Astrocyte (in vitro differentiated cells and primary cell): ENCODE measurements at places on chromosomes 12 and 14. TPM values are rescaled to one million over a fixed set of nuclear protein-coding genes. Genes with fewer than 3 reads are reported as not detected.

The MYH6 gene
- not detected in 2 replicates for total RNA-seq

DNA sequence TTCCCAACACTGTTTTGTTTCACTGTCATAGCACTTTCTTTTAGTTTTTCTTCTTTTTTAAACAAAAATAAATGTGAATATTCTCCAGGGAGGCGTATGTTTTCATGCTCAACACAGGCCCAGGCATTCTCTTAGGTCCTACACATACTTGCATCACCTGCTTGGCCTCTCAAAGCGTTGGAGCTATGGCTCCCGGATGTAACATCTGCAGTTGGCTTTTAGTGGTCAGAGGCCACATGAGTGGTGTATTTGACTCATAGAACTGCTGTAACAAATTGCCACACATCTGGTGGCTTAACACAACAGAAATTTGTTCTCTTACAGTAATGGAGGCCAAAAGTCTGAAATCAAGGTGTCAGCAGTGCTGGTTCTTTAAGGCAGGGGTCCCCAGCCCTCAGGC, 44.6 kb upstream of the VRK1 start:
- DNase-seq: no peak

DNA sequence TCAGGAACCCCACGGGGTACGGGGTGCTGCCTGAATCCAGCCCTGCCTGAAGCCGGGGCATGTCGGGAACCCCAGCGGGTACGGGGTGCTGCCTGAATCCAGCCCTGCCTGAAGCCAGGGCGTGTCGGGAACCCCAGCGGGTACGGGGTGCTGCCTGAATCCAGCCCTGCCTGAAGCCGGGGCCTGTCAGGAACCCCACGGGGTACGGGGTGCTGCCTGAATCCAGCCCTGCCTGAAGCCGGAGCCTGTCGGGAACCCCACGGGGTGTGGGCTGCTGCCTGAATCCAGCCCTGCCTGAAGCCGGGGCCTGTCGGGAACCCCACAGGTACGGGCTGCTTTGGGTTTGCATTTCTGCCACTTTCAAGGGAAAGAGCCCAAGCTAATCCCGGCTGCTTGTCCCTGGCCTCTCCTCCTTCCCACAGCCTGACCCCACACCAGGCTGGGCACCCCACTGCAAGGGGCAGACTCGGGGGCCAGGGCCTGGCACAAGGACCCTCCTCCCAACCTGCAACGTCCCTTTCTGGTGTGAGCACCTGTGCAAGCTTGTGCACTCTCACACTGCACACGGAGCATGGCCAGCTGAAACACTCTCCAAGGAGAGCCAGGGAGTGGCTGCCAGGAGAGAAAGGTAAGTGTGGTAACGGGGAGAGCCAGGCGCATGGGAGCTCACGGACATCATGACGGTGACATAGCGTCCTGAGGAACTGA, 5.6 kb upstream of the FBRSL1 start:
- no peak for DNase-seq

- DNase-seq: no peak
Measured at GRCh38 chr14:72111911-72112310, 179.7 kb downstream of the RGS6 start.

DNA sequence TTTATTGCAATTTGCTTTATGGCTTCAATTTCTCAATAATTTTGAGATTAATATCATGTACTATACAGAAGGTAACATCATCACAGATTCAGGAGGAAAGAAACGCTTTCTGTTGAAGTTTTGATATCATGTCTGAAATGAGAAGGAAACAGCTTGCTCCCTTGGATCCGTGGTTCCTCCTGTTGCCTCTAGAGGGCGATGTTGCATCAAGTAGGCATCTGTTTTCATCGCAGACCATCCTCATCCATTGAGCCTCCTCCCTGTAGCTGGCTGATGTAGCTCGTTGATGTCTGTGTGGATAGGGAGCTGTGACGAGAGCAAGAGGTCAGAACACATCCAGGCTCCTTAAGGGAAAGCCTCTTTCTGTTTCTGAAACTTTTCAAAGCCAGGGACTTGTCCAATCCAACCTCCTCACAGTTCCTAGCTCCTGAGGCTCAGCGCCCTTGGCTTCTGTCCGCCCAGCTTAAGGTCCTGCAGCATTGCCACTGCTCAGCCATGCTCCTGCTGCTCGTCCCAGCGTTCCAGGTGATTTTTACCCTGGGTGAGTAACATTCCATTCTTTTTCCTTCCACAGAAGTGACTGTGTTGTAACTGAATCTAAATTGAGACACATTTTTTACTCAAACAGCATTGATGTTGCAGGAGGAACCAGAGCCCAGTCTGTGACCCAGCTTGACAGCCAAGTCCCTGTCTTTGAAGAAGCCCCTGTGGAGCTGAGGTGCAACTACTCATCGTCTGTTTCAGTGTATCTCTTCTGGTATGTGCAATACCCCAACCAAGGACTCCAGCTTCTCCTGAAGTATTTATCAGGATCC, 304.8 kb upstream of the OR4E1 start:
- DNase-seq: no peak

- peak; percentile 12 for DNase-seq
Measured at GRCh38 chr14:91755570-91756295, 23.8 kb upstream of the CATSPERB start.

GRCh38 chr12:108182096-108182495, 53.0 kb downstream of the WSCD2 start:
- DNase-seq: no peak

- no peak for DNase-seq
Measured at GRCh38 chr12:50276912-50277671, 6.2 kb downstream of the LIMA1 start.

- DNase-seq: no peak
Measured at GRCh38 chr12:111822886-111823285, 19.1 kb upstream of the MAPKAPK5 start.

GRCh38 chr14:96088481-96088880, 49.3 kb downstream of the C14orf132 start:
- DNase-seq: no peak

GRCh38 chr12:104733717-104734175, 224.3 kb downstream of the SLC41A2 start:
- no peak for DNase-seq

The RNF212B gene
- not detected in 2 replicates for total RNA-seq

- DNase-seq: no peak
Measured at GRCh38 chr12:58920961-58921861, 907 bp upstream of the LRIG3 start.

DNA sequence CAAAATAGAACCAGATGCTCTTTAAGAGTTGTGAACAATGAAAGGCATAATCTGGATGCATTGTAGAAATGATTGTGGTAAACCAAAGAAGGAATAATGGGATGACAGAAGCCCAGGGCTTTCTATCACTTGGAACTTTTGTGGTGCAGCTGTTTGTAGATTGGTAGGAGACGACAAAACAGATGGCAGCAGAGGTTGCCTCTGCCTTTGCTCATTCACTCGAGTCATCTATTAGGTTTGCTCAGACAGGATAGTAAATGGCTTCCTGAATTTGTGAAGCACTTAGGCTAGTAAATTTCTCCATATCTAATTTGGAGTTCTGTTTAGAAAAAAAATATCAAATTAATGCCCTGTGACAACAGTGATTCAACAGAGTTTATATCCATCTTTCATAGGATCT, 78.4 kb downstream of the FGD4 start:
- peak; percentile 62 for DNase-seq

DNA sequence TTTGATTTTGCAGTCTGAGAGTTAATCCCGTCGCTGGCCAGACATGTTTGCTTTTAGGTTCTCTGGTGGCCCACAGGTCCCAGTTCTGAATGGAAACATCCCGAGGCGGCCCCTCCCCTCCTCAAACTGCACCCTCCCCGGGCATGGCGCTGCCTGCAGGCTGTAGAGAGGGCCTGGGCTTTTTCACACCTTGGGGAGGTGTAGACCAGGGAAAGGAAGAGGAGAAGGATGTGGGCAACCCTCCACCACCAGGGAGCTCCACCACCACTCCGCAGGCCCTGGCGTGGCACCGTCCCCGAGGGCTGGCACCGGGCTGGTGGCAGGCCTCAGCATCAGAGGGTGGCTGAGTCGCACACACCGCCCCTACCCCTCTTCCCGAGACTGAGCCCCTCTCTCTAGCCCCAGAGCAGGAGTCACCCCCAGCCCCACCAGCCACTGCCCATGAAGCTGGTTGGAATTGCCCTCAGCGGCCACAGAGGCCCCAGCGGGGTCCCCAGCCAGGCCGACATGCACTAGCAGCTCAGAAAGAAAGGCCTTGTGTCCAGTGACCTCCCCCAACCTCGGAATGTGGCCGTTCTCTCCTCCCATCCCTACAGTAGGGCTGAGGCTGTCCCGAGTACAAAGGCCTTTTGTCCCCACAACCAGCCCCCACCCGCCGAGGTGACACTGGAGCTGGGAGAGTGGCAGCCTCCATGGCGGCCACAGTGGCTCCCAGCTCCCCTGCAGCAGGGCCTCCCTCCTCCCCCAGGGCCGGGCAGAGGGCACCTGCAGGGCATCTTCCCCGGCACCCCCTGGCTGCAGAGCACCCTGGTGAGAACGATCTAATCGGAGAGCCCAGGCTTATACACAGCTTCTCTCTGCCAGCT, 23.5 kb upstream of the INF2 start:
- DNase-seq: no peak

The GDF11 gene
- 25.3 and 28.9 TPM in 2 replicates for total RNA-seq

DNA sequence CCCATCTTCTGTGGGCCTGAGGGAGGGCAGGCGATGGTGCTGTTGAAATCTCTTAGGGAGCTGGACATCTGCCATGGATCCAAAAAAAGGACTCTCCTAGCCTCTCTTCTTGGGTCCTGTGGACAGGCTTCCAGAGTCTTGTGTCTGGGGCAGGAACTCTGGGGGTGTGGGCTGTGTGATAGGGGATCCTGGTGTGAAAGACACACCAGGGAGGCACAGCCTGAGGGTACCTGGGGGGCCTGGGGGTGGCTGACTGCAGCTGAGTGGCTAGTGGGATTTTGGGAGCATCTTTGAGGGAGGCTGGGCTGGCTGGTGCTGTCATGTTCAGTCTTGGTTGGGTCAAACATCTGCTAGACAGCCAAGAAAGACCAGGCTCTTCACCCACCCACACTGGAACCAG, 1.8 kb upstream of the KRT83 start:
- no peak for DNase-seq

The TMEM106C gene
- total RNA-seq: 19.4 and 30.0 TPM in 2 replicates

DNA sequence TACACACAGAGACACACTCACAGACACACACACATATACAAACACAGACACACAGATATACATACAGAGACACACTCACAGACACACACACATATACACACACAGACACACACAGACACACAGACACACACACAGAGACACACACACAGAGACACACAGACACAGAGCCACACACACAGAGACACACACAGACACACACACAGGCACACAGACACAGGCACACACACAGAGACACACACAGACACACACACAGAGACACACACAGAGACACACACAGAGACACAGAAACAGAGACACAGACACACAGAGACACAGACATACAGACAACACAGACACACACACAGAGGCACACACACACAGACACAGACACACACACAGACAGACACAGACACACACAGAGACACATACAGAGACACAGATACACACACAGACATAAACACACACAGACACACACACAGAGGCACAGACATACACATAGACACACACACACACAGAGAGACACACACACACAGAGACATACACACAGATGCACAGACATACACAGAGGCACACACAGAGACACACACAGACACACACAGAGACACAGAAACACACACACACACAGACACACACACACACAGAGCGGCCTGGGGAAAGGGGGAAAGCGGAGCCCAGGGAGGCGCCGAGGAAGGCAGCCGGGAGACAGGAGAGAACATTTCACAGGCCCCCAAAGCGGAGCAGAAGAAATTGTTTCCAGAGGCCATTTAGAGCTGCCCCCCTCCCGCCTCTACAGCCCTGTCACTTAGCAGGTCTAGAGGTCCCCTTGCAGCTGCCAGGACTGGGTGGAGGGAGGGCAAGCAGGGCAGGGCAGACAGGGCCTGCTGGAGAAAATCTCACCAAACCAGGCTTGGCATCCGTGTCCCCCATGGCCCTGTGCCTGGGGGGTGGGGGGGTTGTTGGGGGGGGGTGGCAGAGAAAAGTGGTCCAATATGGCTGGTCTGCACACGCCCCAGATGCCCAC, 38.9 kb downstream of the SERPINA3 start:
- no peak for DNase-seq

The STXBP6 gene
- 27.1 and 27.5 TPM in 2 replicates for total RNA-seq

The CHST11 gene
- total RNA-seq: 30.0 and 30.2 TPM in 2 replicates

DNA sequence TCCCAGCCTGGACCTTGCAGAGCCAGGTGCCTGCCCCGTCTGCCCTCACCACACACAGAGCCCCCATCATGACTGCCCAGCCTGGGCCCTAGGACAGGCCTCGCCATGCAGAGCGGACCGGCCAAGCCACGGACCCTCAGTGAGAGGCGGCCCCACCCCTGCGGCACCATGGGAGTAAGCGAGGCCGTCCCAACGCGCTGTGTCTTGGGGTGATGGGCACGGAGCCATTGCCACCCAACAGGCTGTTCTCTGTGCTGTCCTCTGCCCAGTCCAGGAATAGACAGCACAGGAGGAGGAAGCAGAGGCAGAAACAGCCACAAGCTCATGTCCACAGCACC, 39.2 kb downstream of the GALNT9 start:
- DNase-seq: no peak

The SERPINA9 gene
- 0.22 TPM in 1 of 2 replicates, not detected in the other for total RNA-seq

DNA sequence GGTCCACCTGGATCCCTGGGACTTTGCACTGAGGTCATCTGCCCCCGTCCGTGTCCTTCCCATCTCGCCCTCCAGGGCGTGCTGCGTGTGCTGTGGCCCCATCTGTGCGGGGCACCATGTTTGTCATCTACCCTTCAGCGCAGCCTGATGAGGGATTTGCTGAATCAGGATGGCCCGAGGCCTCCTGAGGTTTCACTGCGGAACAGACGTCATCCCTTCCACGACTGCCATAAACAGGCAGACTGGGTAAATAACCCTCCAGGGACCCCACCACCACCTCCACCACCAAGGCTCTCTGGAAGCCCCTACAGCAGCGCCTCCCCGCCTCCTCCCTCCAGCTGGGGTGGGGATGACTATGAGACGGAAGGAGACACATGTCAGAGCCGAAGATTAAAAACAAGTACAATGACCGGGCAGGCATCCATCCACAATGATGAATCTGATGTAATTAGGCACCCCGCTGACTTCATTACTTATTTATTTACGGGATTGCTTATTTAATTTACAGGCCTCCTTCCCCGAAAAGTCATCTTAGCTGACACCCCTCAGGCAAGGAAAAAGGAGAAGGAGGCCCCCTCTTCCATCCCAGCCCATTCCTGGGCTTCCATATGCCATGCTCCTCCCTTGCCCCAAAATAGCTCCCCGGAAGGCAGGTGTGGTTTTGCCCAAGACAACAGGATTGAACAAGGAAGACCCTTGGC, 39.4 kb downstream of the NCOR2 start:
- no peak for DNase-seq
